ENCODE measurements at places on chromosomes 7 and 10.

GRCh38 chr10:129624526-129624925 is 157.5 kb downstream of the MGMT start:
- no peak for DNase-seq

DNA sequence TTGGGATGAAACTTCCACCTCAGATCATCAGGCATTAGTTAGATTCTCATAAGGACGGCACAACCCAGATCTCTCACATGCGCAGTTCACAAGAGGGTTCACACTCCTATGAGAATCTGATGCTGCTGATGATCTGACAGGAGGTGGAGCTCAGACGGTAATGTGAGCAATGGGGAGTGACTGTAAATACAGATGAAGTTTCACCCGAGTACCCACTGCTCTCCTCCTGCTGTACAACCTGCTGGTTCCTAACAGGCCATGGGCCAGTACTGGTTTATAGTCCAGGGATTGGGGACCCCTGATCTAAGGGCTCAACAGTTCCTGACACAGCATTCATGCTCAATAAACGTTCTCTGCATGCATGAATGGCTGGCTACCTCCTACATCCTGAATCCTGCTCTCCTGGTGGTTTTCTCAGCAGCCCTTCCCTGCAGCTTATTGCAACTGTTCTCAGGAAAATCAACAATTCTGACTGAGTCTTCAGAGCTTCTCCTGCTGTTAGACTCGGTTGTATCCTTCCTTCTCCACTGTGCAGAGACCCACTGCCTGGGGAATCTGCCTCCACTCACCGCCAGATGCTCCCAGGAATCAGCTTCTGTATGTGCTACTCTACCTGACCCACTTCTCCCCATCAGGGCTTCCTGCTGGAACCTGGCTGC is 17.4 kb downstream of the PDE6C start:
- DNase-seq, result no peak

DNA sequence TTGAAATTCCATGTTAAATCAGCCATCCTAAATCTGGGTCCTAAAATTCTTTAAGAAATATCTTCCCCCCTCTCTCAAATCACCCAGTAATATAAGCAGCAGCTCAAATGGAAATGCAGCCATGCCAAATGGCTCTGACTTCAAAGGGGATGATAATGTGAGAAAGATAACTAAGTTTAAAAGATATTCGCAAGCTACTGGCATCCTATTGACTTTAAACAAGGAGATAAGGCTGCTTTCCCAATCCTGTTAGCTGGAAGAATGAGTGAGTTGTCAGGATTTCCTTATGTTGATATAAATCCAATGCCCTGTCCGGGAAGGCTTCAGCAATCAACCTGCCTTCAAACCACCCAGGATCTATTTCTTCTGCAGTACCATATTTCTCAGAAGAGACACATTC is 172.0 kb downstream of the FANK1 start:
- no peak for DNase-seq

- peak; percentile 81 for DNase-seq
Measured at GRCh38 chr10:35574924-35575352, 30.2 kb upstream of the GJD4 start.

DNA sequence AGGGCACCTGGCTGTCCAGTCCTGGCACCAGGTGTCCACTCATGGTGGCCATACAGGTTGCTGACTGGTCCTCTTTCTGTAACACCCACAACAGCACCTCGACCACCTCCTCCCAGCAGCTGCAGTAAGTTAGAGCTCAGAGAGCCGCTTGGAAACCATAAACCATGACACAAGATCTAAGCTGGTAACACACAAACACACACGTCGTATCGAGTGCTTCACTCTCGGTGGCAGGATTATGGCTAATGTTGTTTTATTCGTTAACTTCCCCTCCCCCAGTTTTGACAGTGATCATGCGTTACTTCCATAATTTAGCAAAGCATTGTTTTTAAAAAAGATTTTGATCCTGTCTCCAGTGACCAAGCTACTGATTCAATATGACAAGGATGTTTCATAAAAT is 59.7 kb downstream of the CAMK2B start:
- no peak for DNase-seq

DNA sequence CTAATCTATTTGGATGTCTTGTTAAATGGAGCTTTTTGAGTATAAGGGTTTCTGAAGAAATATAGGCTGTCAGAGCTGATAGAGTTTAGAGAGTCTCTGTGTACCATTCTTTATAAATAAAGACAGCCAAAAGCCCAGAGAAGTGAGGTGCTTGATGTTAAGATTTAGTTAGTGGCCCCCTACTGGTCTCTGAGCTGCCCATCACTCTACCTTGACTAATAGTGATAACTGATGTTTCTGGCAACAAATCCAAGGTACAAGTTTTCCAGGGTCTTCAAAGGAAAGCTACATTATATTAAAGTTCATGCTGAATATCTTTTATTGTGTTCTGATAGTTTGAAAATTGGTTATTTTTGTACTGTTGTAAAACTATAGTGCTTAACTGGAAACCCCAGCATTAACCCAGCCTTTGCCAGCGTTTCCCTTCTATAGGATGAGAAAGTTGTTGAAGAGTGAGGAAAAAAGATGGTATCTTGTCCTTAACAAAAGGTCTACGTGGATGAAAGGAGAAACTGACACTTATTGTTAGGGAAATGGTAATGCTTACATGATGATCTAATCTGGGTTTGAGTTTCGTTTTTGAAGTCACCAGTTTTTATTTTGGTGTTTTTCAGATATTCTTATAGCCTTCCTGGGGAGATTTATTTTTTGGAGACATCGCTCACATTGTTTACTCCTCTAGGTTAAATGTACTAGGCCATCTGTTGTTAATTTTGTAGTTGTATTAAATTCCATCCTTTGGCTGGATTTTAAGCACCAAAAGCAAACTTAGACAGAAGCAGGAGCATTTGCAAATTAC is 79.0 kb downstream of the AUTS2 start:
- DNase-seq, result no peak

- no peak for DNase-seq
Measured at GRCh38 chr10:12235796-12236195, 39.8 kb downstream of the CDC123 start.

DNA sequence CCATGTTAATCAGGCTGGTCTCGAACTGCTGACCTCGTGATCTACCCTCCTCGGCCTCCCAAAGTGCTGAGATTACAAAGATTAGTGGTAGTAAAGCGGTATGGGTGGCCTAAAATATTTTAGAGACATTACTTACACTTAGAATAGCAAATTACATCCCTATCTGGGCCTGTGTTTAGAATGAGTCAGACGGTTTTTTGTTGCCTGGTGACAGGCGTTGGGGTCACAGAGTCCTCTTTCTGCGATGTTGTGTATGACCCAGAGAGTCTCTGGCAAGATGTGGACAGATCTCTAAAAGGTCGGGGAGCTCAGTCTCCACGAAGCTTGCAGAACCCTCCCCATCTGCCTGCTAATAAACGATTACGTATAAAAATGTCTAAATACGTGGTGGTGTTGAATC is 39.6 kb upstream of the PRKCQ start:
- no peak for DNase-seq

GRCh38 chr10:6504296-6504695 is 75.8 kb downstream of the PRKCQ start:
- no peak for DNase-seq

DNA sequence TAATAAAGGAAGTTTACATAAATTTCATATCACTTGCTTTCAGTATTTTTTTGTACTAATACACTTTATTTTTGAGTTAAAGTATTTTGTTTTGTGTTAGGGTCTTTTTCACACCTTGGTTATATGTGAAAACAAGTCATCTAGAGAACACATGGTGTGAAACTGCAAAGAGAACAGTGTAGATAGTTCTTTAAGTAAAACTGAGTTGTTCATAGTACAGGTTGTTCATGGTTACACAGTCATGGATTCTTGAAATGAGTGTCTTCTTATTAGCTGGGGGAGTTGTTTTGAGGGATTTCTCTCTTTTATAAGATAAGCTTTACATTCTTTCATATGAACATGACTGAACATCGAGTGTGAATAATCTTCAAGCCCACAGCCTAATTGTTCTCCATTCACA is 244.2 kb downstream of the THSD7A start:
- no peak for DNase-seq

- DNase-seq, result no peak
Measured at GRCh38 chr7:106376026-106376799, 91.4 kb upstream of the NAMPT start.

GRCh38 chr10:10519674-10520073 is 498.0 kb upstream of the CELF2 start:
- DNase-seq, result no peak

DNA sequence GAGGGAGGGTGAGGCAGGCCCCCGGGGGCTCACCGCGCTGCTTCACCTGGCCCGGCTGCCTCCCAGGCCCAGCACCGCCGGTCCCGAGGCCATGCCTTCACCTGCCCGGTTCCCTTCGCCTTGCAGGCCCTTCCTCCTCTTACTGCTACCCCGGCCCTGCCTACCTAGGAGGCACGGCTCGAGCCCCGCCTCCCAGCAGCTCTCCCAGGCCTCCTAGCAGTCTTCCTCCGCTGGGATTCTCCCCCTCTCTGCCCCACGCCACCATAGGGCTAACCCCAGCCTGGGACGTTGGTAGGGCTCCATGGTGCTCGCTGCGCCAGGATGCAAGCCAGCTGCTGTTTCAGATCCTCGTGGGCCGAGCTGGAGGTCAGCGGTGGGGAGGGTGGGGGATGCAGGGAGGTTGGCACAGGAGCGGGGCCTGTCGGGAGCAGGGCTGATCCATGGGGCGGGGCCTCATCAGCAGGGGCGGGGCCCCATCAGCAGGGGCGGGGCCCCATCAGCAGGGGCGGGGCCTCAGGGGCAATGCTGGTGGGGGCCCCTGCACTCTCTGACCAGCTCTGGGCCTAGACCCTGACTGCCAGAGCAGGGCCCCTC is 63.3 kb downstream of the RASGEF1A start:
- DNase-seq, result no peak

- DNase-seq, result peak; percentile 50
Measured at GRCh38 chr10:27890971-27891370, 107.9 kb downstream of the ODAD2 start.

- DNase-seq, result no peak
Measured at GRCh38 chr10:114899982-114900381, 38.0 kb upstream of the TRUB1 start.

- DNase-seq, result no peak
Measured at GRCh38 chr7:158832994-158833393, 3.7 kb upstream of the ESYT2 start.

DNA sequence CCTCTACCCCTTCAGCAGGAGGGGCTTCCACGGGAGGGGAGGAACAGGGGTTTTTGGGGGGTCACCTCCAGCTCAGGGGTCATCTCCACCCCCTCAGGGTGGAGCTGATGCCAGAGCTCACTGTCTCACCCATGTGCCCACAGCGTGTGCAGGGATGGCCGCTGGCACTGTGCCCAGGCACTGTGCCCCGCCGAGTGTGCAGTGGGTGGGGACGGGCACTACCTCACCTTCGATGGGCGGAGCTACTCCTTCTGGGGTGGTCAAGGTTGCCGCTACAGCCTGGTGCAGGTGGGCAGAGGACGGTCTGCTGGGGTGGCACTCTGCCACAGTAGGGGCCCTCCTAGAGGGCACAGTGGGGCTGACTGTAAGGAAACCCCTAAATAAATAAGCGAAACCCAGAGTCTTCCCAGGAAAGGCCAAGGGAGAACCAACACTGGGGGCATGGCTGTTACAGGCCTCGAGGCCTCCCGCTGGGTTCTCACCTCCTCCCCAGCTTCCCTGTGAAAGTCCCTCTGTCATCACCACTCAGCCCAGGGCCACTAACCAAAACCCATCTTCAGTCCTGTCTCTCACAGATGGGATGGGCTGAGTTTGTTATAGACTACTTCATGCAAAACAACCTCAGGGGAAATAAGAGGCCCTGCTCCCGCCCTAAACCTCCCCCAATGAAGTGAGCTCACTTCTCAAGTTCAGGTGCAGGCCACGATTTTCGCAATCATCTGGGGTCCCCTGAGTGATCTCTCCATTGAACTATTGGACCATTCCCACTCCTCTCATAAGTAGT is 7.4 kb upstream of the ZNF467 start:
- DNase-seq, result no peak

DNA sequence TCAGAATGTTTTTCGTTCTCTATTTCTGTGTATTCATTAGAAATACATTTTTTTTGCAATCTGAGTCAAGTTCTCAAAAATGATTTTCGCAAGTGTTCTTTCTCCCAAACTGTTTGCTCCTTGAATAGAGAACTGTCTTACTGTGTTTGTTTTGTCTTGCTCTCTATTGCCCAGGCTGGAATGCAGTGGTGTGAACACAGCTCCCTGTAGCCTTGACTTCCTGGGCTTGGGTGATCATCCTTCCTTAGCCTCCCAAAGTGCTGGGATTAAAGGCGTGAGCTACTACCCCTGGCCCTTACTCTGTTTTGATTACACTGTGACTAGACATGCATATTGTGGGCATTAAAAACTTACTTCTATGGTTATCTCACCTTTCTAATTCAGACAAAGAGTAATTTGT is 56.7 kb downstream of the LUC7L2 start:
- no peak for DNase-seq

DNA sequence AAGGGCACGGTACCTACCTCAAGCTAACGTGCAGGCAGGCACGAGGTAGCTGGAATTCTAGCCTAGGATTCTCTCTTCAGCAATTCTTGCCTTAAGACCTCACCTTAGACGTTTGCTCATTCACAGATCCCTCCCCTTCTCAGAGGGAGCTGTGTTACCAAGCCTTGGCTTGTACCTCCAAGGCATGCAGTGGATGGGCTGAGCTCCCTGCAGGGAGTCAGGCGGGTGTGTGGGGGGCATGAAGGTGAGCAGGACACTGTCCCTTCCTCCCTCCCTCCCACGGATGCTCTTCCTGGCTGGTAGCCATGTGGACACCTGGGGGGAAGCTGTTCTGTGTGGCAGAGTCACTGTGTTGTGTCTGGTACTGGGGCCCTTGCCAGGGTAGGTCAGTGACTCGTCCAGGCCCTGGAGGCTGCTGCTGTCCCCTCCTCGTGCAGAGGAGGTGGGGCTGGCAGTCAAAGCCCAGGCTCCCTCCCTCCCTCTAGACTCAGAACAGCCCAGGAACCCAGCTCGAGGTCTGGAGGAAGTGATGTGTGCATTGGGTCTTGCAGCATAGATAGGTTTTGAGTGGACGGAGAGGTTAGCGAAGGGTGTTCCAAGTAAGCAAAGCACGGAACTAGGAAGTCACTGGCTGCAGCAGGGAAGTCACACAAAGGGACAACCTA is 222.2 kb upstream of the SH2B2 start:
- DNase-seq, result peak; percentile 99

GRCh38 chr7:8434290-8435002 is 1.0 kb downstream of the NXPH1 start:
- DNase-seq, result no peak

GRCh38 chr10:15712883-15713282 is 6.8 kb downstream of the ITGA8 start:
- no peak for DNase-seq

- no peak for DNase-seq
Measured at GRCh38 chr7:139813151-139813550, 15.9 kb upstream of the TBXAS1 start.
